ENCODE measurements at places on chromosomes 7 and 10.

DNA sequence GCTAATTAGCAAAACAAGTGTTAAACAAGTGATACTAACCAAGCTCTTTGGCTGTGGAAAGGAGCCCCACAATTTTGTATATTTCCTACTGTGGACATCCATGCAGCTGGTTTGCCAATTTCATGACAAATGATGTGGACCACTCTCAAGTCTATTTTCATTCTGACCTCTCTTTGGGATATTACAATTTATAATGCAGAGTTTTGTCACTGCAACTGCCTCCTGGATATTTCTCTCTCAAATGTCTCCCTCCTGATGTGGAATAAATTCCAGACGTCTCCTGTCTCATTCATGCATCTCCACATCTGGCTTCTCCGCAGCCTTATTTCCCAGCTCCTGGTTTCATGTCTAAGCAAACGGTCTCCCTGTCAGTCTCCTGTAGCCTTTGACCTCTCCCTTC, 80.6 kb upstream of the RHEB start:
- no peak for DNase-seq

DNA sequence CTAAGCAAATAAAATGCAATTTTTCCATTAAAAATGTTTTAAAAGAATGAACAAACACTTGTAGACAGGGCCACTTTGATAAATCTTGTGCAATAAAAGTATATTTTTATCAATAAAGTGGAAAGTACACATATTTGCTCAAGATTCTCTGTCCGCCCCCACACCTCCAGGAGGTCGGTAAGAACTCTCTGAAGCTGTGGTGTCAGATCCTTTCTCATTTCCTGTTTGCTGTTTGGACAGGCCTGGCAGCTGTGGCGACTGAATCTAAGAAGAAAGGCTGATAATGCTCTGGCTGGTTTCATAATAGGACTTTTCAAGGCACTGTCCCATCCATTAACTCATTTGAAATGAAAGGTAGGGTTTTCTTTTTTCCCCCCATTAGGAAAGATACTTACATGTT, 15.3 kb upstream of the ASB4 start:
- no peak for DNase-seq

DNA sequence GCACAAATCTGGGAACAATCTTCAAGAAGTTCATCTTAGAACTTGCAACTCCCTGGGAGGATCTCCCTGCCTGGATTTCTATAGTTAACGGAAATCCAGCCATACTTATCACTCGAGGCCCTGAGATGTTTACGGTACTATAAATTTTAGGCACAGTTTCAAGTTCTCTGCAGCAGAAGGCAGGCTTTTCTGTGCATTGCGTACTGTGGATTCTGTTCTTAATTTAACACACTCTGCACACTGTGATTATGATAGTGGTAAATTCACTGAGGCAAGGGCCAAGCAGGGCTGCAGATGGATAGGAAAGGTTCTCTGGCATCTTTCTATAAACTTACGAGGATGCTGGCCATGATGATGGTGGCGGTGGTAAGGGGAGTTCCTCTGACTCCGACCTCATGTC, 10.6 kb downstream of the INHBA start:
- DNase-seq, result no peak

GRCh38 chr7:115007751-115008150, 85.9 kb downstream of the MDFIC start:
- DNase-seq, result no peak

DNA sequence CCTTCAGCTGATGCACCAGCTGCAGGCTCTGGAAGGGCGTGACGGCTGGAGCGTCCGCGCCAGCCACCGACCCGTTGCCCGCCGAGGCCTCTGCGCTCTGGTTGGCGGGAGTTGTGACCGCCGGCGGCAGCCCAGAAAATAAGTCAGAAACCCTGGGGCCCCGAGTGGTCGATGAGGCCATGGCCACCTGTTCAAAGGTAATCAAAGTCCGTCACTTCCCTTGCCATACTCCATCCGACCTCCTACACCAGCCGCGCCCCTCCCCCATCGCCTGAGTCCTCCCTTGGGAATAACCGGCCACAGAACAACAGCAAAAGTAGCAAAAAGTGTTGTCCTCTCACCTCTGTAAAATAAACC, 406 bp downstream of the PRLHR start:
- DNase-seq, result no peak

DNA sequence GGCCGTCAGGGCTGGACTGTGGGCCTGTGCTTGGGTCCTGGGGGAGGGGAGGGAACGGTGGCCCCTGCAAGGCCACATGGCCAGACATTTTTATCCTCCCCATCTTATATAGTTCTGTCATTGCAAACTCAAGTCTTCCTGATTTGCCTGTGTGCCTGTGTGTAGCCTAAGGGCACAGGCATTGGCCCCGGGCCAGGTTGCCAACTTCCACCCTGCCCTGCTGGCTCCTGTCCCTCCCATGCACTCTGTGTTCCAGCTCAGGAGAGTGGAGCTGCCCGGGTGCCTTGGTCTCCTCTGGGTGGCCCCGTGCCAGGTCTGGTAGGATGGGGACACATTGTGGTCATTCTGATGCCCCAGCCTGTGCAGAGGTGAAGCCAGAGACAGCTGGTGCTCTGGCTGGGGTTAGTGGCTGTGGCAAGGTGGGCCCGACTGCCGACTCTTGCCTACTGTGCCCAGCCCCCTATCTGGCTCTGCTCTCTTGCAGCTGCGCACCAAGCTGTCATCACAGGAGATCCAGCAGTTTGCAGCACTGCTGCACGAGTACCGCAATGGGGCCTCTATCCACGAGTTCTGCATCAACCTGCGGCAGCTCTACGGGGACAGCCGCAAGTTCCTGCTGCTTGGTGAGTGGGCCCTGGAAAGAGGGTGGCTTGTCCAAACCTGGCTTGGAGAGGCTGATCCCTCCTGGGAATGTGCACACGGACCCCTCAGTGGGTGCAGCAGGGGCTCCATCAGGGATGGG, 14.8 kb downstream of the NACAD start:
- DNase-seq, result no peak

DNA sequence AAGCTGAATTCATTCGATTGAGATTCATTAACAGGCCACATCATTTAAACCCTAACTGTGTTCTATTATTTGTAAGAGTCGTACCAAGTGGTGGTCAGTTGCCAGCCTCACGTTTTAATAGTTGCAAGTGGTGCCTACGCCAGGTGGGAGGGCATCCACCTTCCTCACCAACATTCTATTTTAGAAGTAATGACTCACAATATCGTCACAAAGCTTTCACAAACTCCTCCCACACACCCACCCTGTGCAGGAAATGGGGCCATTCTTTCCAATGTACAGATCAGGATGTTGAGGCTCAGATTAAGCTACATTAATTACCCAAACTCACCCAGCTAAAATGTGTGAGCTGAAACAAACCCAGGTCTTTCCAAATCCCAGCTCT, 77.3 kb upstream of the SAMD8 start:
- no peak for DNase-seq

DNA sequence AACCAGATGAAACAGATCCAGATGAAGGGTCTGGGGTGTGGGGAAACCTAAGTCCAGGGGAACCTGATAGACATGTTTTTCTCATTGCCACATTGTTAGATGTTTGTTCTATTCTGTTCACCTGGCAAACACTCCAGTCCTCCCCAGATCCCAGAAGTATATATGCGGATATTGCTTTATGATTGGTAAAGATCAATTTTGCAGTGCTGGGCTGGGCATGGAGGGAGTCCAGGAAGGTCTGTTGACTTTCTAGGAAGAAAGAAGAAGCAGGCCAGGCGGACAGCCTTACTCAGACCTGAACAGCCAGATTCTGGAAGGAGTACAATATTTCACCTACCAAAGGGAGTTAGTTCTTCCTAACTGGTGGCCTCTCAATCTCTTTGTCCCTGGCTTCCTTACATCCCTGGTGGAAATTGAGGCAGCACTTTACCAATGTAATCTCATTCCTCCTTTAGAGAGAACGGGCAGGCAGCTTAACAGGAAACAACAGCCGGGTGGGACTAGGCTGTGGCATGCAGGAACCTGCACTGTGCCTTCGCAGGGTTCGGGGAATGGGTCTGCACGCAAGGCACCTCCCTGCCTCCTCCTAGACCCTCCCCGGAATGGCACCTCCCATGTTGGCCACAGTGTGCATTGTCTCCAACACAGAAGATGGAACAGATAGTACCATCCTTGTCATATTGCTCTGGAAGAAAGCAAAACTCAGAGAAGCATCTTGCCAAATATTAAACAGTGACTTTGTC, 930 bp downstream of the GIMAP6 start:
- no peak for DNase-seq

DNA sequence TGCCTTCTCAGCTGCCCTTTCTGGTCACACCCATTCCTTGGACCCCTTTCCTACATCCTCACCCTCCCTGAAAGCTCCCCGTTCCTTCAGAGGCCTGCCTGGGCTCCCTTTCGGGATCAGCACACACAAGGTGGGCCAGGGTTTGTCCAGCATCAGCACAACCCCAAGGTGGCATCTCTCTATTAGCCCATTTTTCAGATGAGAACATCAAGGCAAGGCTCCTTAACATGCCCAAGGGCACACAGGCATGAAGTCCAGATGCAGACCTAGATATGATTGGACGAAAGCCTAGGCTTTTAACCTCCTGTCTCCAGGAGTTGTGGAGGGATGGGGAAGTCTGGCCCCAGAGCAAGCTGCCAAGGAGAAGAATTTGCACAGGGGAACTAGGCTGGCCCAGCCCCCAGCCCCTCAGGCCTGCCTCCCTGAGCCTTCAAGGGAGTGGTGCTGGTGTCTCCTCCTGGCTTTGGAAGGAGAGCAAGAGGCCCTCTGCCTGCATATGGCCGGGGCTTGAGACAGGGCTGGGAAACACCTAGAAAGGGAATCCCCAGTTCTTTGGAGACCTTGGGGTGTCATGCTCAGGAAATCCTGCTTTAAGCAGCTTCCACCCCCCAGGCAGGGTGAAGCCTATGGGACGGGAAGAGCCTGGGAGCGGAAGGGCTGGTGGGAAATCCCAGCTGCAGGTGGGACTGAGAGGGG, 9.0 kb upstream of the VSIR start:
- no peak for DNase-seq

DNA sequence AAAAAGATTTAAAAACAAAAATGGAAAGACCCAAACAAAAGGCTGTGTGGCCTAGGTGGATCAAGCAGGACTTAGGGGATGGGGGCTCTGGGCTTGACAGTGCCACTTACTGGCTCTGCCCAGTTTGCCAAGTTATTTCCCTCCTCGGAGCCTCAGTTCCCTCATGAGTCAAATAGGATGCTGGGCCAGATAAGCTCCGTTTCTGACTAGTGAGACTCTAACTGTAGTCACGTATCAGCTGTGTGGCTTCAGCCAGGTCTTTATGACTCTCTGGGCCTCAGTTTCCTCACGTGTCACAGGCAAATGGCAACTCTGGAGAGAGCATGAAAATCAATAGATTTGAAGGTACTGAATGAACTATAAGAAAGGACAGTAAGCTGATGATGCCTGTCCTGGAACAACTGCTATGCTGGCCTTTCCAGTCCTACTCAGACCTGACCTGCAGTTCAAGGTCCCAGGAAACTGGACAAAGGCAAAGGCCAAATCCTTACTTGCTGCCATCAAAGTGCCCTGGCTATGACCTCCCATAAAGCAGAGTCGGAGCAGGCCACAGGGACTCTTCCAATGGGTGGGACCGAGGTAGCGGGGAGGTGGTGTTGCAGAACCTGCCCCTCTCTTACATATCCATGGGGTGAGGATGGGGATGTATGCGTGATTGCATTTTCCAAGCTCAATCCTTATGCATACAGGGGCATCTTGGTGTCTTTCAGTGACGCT, 27.0 kb downstream of the FAM53B start:
- DNase-seq, result no peak

DNA sequence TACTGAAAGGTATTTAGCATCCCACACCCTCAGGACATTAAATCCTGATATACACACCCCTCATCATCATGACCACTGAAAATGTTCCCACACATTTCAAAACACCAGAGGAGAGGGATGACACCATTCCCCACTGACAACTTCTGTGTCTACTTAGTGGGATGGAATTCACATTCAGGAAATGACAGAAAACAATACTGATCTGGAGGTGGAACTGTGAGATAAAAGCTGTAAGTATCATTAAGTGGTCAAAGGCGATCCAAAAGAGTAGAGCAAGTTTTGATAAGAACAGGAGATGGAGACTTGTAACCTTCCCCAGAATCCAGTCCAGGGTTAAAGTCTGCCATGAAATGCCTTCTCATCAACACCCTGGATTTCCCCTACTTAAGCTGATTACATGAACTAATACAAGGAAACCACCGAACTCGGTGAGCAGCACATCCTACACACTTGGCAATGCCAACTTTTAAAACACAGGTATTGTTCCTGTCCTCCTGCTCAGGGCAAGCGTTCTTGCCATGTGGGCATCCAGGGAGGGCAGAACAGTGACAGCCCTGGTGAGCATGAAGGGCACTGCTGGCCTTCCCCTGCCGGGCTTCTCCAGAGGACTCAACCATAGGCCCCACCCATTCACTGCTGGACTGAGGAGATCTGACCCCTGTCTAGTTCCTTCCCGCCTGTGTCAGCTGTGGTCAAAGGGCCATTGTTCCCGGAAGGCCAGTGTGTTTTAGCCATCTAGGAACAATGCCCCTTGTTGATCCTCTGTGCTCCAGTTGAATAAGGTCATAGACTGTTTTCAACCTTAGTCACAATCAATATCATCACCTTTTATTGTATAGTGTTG, 85.0 kb downstream of the SGMS1 start:
- DNase-seq, result no peak

- no peak for DNase-seq
Measured at GRCh38 chr10:24951201-24952142, 934 bp downstream of the PRTFDC1 start.

DNA sequence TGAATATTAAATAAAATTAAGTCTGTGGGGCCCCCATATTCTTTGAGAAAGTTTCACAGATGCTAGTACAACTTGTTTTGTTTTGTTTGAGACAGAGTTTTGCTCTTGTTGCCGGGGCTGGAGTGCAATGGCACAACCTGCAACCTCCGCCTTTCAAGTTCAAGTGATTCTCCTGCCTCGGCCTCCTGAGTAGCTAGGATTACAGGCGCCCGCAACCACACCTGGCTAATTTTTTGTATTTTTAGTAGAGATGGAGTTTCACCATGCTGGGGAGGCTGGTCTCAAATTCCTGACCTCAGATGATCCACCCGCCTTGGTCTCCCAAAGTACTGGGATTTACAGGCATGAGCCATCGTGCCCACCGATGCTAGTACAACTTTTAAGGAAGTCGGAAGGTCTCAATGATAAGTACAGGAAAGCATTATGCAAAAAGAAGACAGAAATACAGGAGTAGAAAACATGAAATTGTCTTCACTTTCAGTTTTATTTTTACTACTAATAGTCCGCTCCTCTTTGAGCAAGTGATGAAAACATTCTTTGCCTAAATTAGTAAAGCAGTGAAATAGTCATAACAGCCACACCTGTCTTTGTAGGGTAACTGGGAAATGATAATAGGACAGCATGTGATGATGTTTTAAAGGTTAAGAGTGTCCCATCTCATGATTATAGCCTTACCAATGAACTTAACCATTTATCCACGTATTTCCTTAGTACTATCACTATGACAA, 147.5 kb downstream of the SEMA3D start:
- no peak for DNase-seq

GRCh38 chr10:129344731-129345355, 122.2 kb upstream of the MGMT start:
- no peak for DNase-seq

All from NCI-H1048 (cell line).